ENCODE measurements at places on chromosomes 4 and X. TPM values are rescaled to one million over a fixed set of nuclear protein-coding genes. Genes with fewer than 3 reads are reported as not detected.

Gene FGF2
- total RNA-seq: 34.6 TPM

Gene ZFP92
- 0.90 TPM for total RNA-seq

Gene ETDB
- not detected for total RNA-seq

Gene KCTD8
- total RNA-seq: 1.4 TPM

Gene GPC4
- 17.3 TPM for total RNA-seq

Gene NOCT
- 5.0 TPM for total RNA-seq

Gene DOK7
- 0.14 TPM for total RNA-seq

Gene L1CAM
- total RNA-seq: 4.4 TPM

Gene STARD8
- 9.1 TPM for total RNA-seq

Gene MFSD8
- total RNA-seq: 22.8 TPM

Gene SGCB
- total RNA-seq: 71.1 TPM

Gene MTNR1A
- not detected for total RNA-seq

Gene SUPT20HL2
- total RNA-seq: 0.76 TPM

Gene UGT2B17
- total RNA-seq: not detected

Gene MAP3K15
- not detected for total RNA-seq

Measured in posterior vena cava (tissue), 2 donors.